ENCODE measurements at places on chromosomes 7 and 10.

GRCh38 chr7:149067869-149068268, 22.6 kb downstream of the ZNF786 start:
- DNase-seq, result peak; percentile 7

DNA sequence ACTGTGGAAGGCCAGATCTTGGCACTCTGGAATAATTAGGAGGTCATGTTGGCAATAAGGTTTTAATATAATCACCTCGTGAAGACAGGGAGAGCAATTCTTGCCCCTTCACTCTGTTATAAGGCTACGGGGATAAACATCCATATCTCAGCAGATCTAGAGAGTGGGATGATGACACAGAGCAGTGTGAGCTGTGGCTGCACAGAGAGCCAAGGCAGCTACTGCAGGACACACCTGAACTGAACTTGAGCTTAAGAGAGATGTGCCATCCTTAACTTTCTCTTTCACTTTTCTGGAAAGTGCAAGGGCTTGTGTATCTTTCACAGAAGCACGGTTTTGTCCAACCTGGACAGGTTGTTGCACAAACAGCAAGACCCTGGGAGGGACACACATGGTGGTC, 174.7 kb downstream of the GATA3 start:
- no peak for DNase-seq

DNA sequence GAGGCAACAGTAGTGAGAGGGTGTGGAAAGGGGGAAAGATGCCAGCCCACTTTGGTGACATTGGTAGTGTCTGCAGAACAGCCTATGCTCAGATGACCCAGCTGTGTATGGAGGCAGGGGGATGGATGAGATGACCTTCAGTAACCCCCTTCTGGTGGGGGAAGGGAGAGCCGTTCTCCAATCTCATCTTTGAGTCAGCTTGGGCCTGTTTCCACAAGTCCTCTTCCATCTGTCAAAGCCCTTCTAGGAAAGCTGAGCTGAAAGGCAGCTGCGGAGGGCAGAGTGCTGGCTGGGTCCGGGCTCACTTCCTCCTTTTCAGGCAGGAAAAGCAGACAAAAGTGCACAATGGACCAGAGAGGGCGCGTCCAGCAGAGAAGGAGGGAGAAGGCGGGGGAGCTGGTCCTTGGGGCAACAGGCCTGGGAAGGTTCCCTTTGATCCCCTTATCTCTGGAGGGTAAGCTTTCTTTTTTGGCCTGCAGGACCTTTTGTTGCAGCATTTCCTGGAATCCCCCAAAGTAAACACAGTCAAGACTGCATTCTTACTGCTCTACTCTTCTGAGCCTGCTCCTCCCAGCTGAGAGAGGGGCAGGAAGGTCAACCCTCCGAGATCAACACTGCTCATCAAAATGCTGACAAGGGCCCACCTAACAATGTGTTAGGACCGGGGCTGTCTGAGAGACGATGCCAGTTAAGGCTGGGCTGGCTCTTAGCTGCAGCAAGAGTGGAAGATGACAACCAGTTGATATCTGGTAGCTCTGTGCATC, 1.2 kb upstream of the LRMDA start:
- DNase-seq, result peak; percentile 56

- DNase-seq, result no peak
Observed at GRCh38 chr10:45179691-45180090, 135.7 kb downstream of the OR13A1 start.

DNA sequence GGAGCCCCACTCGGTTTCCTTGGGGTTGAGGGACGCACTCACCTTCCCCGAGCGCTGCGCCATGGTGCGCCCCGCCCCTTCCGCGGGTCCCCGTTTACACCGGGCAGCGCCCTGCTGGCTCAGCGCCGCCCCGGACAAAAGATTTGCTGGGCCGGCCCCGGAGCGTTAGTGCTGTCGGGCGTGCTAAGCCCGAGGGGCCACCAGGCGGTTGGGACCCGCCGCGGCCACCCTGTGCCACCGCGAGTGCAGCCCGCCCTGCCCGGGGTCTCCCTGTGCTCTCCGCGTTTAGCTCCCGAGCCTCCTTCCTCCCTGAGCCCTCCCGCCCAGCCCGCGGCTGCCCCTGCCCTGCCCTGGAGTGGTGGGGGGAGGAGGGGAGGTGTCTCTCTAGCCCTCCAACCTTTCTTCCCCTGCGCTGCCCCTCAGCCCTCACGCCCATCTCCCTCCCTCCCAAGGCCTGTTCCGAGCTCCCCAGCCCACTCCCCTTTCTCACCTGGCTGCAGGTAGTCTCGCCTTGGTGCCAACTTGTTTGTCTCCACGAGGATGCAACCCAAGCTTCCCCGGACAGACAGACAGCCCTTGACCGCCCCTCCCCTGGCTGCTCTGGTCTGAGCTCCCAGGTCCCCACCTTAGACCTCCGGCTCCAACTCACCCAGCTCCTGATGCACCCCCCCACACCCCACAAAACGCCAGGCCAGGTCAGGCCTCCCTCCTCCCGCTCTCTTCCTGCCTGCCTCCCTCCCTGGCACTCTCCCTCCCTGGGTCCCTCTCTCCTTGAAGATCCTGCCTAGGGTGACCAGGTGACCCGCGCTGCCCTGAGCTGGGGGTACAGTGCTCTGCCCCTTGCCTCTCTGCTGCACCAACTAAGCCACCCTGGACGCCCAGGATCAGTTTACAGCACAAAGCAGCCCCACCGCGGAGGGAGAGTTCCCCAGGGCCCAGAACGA, at the start of gene CRYGN:
Gene CRYGN (minus strand): TSS at position 287 of the 944 bp plus-strand sequence. CDS start 224 bp downstream, at position 63.
- DNase-seq, result peak; percentile 46

DNA sequence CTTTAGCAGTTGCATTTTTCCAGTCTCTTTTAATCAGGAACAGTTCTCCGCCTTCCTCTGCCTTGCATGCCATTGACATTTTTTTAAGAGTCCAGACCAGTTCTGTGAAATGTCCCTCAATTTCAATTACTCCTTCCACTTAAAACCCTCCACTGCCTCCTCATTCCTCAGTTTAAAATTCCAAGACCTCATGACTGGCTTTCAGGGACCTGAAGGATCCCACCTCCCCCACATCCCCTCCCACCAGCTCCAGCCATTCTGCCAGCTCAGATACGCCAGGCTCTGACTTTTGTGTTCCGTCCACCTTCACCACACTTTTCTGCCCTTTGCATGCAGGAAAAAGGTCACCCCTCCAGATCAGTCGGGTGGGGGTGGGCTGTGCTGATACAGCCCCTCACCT, 8.7 kb downstream of the TNRC18 start:
- no peak for DNase-seq

DNA sequence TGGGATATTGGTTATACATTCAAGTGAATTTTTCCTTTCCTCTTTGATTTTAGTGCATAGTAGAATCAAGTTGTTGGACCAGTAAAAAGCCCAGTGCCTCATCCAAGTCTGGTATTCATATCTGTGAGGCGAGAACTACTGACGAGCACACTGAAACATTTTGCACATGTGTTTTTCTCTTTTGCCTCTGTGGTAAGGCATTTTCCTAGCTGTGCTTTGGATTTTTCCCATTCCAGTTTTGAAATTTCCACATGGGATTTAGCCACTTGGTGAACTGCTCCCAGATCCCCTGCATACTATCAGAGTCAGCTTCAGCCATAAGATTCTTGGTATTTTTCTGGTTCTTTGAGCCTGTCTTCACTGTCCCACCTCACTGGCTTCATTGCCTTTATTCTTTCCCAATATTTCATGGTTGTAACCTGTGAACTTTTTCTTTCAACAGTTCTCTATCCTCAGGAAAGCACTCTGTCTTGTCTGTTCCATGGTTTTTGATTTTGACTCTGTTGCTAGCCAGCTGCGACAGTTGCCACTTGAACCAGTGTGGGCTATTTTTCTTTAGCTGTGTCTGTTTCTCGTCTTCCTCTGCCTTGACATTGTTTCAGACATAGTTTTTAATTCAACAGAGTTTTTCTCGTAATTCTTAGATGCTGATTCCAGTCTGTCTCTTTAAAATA, 239.0 kb downstream of the REEP3 start:
- DNase-seq, result no peak

All from small intestine (tissue), 16 donors.